ENCODE measurements at places on chromosomes 11 and 22.
A peak's percentile ranks its signal among the peaks of the same experiment; 100 is the strongest.

DNA sequence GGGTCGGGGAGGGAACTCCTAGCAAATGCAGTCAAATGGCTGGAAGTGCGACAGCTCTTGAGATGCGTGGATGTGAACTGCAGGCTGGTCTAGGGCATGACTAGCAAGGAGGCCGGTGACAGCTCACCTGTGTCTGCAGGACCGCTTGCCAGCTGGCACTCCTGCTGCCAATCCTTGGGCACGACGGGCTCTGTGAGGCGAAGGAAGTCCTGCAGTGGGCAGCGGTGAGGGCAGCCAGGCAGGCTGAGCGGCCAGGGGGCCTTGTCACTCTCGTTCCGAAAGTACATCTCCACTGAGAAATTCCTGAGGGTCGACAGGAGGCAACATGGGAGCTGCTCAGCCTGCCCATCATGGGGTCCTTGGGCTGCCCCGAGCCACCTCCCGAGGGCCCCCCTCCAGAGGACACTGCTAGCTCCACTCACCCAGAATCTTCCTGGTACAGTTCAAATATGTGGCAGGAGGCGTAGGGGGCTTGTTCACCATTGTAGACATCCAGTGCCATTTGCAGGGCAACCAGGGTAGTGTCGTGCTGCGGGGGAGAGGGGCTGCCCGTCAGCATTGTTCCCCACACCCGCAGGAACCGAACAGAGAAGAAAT is 5.9 kb downstream of the ACP2 start:
- no peaks in the 10 kb centered on the region for H3K27me3 ChIP-seq
- no peak overlapping the region for H3K27ac ChIP-seq
- H3K4me3 ChIP-seq = no peak overlapping the region
- peaks cover 87% of the 10 kb centered on the region for H3K36me3 ChIP-seq

DNA sequence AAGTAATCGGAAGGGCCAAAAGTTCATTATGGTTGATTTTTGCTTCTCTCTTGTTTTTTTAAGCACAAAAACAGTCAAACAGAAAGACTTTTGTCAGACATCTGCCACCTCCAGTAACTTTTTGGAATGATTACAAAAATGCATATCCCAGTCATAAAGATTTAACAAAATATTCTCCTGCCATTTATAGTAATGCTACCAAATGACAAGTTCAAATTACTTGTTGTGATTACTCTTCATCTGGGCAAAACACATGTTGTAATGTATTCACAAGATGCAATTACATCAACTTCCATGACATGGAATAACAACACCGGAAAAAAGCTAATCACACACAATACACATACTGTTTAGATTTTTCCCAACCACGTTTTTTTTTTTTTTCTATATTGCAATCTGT is 1017.5 kb upstream of the TENM4 start:
- H3K4me1 ChIP-seq = no peaks in the 10 kb centered on the region
- H3K36me3 ChIP-seq = no peaks in the 10 kb centered on the region
- no peak overlapping the region for H3K4me3 ChIP-seq
- H3K27me3 ChIP-seq = no peaks in the 10 kb centered on the region
- no peak overlapping the region for H3K27ac ChIP-seq

DNA sequence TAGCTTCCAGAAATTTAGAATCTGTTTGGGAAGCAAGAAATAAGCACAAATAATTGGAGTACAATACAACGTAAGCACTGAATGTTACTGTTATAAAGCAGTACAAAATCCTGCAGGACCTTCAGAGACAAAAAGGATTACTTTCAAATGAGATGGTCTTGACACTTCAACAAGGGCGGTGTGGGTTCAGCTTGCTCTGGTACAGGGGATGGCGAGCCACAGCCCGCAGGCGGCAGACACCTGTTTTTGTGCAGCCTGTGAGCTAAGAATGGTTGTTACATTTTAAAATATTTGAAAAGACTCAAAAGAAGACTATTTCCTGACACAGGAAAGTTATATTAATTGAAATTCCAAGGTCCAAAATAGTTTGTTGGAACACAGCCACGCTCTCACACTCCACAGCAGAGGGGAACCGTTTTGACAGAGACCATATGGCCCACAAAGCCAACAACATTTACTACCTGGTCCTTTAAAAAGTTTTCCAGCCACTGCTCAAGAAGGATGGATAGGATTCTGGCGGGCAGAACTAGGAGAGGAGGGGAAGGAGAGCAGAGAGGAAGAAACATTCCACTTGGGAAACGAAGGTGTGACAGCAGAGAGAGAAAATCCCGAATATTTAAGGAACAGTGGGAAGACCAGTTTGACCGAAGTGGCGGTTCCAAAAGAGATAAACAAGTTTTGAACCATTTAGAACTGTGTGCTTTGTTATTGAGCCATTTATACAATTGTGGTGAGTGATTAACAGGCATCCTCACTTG is 6.3 kb downstream of the PRDM10 start:
- H3K27me3 ChIP-seq = no peaks in the 10 kb centered on the region
- DNase-seq = no peak
- H3K36me3 ChIP-seq = peaks cover 2% of the 10 kb centered on the region

DNA sequence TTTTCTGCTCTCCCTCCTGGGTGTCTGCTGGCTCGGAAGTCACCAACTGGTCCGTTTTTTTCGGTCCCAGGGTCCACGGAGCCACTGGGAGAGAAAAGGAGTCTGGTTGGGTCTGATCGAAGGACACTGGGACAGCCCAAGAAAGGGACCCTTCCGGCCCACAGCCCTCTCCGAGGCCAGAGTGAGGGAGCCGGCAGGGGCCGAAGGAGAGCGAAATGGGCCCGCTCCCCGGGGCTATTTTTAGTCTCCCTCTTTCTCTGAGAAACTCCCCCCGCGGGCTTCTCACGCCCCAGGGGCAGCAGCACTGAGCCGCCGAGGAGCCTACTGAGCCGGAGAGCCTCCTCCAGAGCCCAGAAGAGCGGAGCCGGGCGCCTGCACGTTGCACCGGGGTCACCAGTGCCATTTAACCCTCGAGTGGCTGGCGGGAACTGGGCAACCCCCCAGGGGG is 1.9 kb downstream of the ESAM start:
- peak; percentile 44 for DNase-seq
- peaks cover 50% of the 10 kb centered on the region for H3K4me1 ChIP-seq
- peaks cover 2% of the 10 kb centered on the region for H3K27me3 ChIP-seq
- peaks cover 5% of the 10 kb centered on the region for H3K36me3 ChIP-seq
- peak overlapping the region; percentile 83 for H3K27ac ChIP-seq

Measured in activated B cell treated with CpG ODN at 0.5 μM for 24 hours (primary cell).